ENCODE measurements at places on chromosomes 6 and 20.

DNA sequence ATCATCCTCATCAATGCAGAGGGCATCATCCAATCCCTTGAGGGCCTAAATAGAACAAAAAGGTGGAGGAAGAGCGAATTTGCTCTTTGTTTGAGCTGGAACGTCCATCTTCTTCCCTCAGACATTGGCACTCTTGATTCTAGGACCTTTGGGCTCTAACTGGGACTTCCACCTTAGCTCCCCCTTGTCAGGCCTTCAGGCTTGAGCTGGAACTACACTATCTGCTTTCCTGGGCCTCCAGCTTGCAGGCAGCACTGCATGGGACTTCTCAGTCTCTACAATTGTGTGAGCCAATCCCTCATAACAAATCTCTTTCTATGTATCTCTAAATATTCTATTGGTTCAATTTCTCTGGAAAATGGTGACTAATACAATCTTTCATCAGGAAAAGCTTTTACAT is 155.4 kb downstream of the MCHR2 start:
- no peak for DNase-seq

DNA sequence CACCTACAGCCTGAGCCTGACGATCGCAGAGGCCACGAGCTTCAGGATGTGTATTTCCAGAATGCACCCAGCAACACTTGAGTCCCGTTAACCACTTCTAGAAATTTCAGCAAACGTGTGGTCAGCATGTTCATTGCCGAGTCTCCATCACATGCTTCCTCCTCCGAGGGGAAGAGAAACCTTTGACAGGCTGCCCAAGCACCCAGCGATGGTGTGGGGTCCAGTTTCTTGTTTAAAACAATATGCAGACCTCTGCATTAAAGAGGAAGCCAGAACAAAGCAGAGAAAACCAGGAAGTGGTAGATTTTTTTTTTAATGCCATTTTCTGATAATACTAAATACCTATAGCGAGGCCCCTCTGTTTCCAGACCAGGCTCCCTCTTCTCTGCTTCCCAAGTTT is 71.9 kb downstream of the GNAS-AS1 start:
- DNase-seq, result no peak

- no peak for DNase-seq
Observed at GRCh38 chr6:20426177-20427082, 24.8 kb downstream of the E2F3 start.

- DNase-seq, result no peak
Observed at GRCh38 chr20:34570859-34571306, 12.4 kb downstream of the MAP1LC3A start.

DNA sequence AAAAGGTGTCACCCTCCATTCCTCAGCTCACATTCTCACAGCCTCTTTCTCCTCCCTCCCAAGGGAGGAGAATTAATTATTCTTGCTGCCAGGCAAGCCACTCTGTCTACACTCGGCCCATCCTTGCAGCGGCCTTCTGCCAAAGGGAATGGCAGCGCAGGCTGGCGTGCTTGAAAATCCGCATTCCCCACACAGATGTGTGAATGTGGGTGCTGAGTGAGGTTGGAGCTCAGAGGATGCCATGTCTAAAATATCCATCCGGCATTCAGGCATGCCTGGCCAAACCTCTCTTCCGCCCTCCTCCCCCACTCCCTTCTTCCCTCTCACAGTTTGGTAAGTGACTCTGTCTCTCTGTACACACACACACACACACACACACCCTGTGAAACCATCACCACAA is 27.7 kb downstream of the PNPLA1 start:
- DNase-seq, result no peak

- no peak for DNase-seq
Observed at GRCh38 chr6:2934057-2934456, 30.9 kb upstream of the SERPINB9 start.

GRCh38 chr6:18284261-18284660 is 19.9 kb upstream of the DEK start:
- no peak for DNase-seq

GRCh38 chr6:2434116-2434515 is 188.7 kb upstream of the GMDS start:
- DNase-seq, result no peak

DNA sequence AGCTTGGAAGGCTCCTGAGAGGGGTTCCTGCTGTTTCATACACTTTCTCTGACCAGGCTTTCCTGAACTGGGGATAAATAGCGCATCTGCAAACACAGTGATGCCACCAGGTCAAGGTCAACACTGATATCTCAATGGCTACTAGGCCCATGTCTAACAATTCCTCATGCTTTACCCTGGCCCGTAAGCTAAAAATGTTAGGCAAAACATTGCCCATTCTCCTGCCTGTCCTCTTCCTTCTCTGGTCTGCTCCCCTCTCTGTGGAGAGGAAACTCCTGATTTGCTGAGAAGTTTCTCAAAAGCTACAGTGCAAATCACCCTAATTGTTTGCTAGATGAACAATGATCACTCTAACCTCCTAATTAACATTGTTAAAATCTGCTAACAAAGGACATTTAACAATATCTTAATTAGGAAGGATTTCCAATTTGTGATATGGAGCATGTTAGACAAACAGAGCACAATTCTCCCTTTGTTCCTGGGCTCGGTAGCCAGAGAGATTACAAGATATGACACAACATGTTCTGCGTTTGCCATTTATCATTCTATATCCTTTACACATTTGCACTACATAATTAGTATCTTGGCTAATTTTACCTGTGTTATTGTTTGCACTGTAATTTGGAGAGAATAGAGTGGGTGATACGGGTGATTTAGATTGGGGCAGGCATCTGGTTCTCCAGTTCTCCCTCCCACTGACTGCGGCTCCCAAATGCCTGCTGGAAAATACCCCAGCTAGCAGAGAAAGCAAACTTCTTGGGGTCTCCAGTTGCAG is 266.8 kb downstream of the CD83 start:
- DNase-seq, result no peak

GRCh38 chr6:165649166-165650137 is 13.6 kb downstream of the PDE10A start:
- DNase-seq, result no peak

GRCh38 chr20:6767536-6768227 is at the start of gene BMP2:
Gene BMP2 (plus strand): TSS chr20:6767686. CDS start chr20:6770127, 2,441 bp downstream.
- peak; percentile 11 for DNase-seq

GRCh38 chr6:4256969-4257368 is 121.6 kb upstream of the ECI2 start:
- no peak for DNase-seq

- DNase-seq, result peak; percentile 56
Observed at GRCh38 chr6:28982476-28983266, 22.4 kb downstream of the ZNF311 start.
